ENCODE measurements at places on chromosomes 1 and 21. TPM values are rescaled to one million over a fixed set of nuclear protein-coding genes. Genes with fewer than 3 reads are reported as not detected.

Gene OR2AK2
- not detected for total RNA-seq

Gene RASAL2
- 26.1 TPM for total RNA-seq

Gene YY1AP1
- total RNA-seq: 91.6 TPM

Gene CRP
- total RNA-seq: not detected

Gene AGMAT
- total RNA-seq: 0.27 TPM

Gene PTPRU
- 15.9 TPM for total RNA-seq

- DNase-seq: no peak
These were observed 2.8 kb downstream of the RGS8 start for GRCh38 chr1:182681568-182681912.

- DNase-seq: no peak
These were observed 20.9 kb downstream of the GADD45A start for GRCh38 chr1:67705735-67706453.

DNA sequence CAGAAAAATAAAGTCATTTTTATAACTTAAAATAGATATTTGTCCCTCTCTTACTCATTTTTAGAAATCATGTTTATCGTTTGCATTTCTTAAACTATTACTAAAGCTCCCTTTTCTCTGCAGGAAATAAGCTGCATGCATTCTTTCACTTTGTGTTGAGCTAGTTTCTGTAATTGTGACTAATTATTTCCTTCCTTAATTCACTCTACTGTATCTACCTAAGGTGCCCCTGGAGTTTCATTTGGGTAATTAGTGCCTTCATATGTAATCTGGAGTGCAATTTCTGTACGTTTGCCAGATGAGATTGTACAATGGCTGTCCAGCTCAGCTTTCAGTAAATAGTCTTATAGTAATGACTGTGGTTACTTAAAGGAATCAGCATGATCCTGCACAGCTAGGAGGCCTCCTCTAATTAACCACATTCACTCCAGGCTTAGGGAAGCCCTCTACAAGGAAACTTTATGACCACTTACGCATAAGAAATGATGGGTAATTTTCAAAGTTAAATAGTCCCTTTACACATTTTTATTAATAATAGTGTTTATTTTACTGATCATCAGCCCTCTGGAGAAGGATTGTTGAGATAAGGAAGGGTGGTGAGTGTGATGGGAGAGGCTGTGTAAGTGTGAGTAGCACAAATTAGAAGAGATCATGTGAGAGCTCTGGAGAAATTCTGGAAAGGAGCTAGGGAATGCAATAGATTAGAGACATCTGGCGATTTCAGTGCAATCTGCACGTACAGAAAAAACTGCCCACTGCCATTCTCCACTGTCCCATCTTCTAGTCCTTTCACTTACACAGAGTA is 86.8 kb downstream of the LRRC8C start:
- DNase-seq: no peak

DNA sequence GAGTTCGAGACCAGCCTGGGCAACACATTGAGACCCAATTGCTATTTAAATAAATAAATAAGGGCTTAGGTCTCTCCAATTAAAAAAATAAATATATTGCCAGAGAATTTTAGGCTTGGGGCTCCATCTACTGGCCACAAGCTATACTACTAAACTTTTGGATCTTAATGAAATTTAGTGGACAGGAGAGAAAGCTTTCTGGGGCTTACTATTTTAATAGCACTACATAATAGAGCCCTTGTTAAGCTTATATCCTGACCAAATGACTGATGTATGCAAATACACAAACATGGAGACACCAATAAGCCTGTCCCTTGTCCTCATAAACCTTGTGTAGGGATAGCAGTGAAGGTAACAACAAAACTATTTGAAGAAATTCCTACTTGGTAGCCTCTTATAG is 18.4 kb downstream of the CCT3 start:
- DNase-seq: no peak

DNA sequence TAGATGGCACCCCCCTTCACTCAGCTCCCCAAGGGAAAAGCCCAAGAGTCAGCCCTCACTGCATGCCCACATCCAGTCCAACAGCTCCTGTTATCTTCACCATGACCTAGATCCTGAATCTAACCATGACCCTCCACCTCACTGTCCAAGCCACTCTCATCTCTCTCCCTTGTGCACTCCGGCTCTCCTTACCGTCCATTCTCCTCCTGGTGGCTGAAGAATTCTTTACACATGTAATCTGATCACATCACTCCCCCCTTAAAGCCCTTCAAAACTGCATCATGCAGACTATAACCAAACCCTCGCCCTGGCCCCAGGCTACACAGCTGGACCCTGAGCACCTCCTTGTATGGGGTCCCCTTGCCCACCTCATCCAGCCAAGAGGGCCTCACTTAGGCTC is 14.0 kb upstream of the PAQR7 start:
- no peak for DNase-seq

GRCh38 chr1:167593860-167594259 is 36.2 kb upstream of the RCSD1 start:
- DNase-seq: no peak

- DNase-seq: no peak
These were observed at the start of gene BCAN for GRCh38 chr1:156641761-156642264. Gene BCAN, plus strand, starts transcription at chr1:156642117. Its CDS starts 3,938 bp downstream, at chr1:156646055.

DNA sequence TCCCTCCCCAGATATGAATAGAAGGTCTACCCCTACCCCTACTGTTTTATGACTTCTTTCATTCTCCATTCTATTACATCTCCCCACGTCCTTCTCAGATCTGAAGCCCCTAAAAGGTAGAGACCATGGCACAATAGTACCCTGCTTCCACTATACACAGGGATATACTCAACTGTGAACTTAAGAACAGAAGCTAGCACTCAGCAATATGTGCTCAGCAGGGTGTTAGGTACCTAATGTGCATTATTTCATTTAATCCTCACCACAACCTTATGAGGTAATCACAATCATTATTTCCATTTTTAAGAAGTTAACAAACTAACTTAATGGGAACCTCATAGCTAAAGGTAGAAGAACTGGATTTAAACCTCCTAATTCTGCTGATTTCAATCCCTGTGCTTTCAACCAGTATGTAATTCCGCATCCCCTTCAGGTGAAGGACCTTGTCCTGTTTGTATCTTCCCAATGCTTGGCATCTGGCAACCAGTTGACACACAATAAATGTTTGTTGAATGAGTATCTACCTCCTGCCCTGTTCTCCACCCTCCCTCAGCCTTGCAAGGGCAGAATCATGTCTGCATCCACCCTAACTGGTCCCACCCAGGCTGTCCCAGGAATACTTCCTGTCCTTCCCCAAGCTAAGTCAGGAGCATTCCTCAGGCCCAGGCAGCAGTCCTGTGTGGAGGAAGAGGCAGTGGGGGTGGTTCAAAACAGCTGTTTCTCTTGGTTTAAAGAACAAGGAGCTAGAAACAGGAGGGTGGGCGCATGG is 6.5 kb downstream of the DENND2D start:
- DNase-seq: no peak

GRCh38 chr1:219463636-219464035 is 149.3 kb downstream of the ZC3H11B start:
- no peak for DNase-seq

- no peak for DNase-seq
These were observed 45.7 kb downstream of the NTPCR start for GRCh38 chr1:232996143-232996542.

- no peak for DNase-seq
These were observed 11.9 kb downstream of the ADGRB2 start for GRCh38 chr1:31752258-31752657.

Measured in esophagus squamous epithelium (tissue), 5 donors.